ENCODE measurements at places on chromosomes 6 and 20.
A peak's percentile ranks its signal among the peaks of the same experiment; 100 is the strongest.

GRCh38 chr20:56360133-56360907 lies 1.5 kb downstream of the FAM210B start:
- DNase-seq, result no peak

- no peak for DNase-seq
Observed at GRCh38 chr6:68506911-68507310, 128.2 kb upstream of the ADGRB3 start.

- no peak for DNase-seq
Observed at GRCh38 chr6:11538052-11538818, 686 bp downstream of the TMEM170B start.

DNA sequence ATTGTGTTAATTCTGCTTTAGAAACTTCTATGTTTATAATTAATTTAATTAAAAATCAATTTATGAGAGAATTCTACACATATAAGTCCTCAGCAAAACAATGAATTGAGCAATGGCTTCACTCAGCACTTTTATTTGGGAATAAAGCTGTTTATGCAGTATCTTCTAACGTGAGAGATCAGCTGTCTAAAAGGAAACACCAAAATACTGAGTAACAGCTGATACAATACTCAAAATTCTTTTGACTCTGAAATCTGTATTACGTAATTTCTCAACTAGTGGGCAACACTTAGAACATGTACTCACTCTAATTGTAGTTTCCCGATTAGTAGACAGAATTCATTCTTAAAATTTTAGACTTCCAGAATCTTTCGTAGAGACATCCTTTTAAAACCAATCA lies 49.8 kb downstream of the MAP3K7 start:
- DNase-seq, result no peak

- no peak for DNase-seq
Observed at GRCh38 chr20:52915564-52915963, 56.6 kb upstream of the TSHZ2 start.

- no peak for DNase-seq
Observed at GRCh38 chr20:5397393-5397792, 80.6 kb upstream of the PROKR2 start.

DNA sequence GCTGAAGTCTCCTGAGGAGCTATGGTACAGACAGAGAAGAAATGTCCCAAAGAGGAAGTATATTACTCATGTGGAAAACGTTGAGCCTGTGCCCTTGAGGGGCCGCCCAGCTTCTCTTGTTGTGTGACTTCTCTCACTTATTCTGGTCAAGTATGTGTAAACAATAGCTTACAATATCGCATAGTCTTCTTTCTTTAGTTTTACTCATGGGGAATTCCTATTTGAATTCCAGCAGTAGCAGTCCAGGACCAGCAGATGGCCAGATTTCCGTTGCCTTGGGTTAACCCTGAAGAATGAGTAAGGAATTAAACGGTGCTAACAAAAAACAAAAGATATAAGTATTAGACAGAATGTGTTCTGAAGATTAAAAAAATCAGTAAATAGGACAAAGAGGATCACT lies 522.0 kb upstream of the GJE1 start:
- DNase-seq, result no peak

- no peak for DNase-seq
Observed at GRCh38 chr20:64042054-64042781, 6.2 kb downstream of the C20orf204 start.

DNA sequence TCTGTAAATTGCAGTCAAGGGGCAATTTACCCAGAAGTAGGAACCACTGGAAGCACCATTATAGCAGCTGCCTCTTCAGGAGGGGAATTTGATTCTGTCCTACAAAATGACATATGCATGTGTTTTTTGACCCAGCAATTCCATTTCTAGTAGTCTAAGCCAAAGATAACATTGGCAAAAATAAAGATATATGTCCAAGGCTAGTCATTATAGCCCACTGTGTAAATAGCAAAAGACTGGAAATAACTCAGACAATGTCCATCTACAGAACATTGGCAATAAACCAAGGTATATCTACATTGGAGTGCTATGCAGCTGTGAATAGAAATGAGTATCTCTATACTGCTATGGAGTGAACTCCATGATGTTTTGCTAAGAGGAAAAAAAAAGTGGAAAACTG lies 12.5 kb upstream of the PANK2 start:
- DNase-seq, result no peak

GRCh38 chr6:149109397-149110070 lies 208.0 kb upstream of the TAB2 start:
- DNase-seq, result no peak

DNA sequence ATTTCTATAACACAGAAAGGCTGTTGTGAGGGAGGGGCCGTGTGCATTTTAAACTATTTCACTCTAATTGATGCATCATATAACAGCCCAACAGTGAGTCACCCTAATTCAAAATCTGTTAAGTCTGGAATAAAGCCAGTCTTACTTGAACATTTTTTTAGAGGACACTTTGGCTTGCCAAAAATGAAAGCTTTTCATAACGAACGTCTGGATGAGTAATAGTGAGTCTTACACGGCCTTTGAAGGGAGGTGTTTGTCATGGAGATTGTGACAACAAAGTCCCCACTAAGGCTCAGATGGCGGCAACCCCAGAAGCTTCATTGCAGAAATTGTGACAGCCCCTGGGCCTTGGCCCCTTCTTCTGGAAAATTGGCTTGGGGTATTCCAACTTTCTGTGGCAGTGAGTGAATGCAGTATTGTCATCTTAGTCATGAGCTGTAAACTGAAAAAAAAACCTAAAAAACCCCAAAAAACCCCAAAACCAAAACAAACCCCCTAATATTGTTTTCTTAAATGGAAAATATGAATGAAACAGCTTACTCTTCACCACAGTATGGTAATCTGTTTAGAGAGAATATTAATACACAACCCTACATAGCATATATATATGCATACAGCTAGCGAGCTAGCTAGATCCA lies 92.6 kb upstream of the CLDN20 start:
- peak; percentile 61 for DNase-seq

- DNase-seq, result no peak
Observed at GRCh38 chr6:5357486-5357885, 96.2 kb downstream of the FARS2 start.

DNA sequence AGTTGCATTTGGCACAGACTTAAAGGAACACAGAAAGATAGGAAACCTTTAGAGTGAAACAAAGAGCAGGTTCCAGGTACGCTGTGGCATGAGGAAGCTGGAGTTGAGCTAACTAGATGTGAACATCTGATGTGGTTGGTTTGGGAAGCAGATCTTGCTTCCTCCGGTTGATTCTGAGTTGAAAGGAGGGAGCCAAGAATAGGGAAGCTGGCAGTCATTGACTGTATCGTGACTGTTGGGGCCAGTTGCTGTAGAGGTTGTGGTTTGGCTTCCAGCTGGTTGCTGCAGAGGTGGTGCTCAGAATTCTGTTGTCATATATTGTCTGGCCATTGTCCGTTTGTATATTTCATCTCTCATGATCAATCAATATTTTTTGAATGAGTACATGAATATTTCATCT lies 325.9 kb downstream of the PLCB1 start:
- DNase-seq, result no peak

DNA sequence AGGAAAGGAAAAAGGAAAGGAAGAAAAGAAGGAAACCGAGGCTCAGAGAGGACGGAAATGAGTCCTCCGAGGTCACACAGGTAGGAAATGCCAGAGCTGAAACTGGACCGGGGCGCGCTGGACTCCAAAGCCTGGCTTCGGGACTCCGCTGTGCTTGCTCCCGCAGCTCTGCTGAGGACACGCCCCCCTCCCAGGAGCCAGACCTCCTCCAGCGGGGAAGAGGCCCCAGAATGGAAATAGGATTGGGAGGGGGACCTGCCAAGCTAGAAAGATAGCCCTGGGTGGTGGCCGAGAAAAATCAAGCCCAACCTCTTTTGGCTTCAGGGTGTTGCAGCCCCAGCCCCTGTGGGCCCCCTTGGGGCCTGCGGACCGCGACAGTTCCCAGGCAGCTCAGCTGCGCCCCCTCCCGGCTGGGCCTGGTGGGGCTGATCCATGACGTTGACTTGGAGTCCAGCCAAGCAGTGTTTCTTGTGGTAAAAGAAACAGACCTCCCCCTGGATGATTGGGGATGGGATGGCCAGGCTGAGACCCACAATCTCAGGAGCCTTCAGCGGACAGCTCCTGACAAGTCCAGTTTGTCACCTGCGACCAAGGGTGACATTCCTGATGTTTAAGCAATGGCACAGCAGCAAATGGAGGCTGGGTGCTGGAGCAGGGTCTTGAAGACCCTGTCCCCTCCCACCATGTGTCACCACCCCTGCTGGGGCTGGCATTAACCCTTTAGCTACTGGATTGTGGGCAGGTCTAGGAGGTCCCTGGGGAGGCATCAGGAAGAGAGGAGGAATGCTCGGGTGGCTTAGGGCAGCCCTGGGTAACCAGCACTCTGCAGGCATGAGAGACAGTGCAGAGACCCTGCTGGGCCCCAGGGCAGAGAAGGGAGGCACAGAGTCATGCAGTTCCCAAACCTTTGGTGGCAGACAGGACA lies 55.4 kb downstream of the RIPOR3 start:
- peak; percentile 35 for DNase-seq

DNA sequence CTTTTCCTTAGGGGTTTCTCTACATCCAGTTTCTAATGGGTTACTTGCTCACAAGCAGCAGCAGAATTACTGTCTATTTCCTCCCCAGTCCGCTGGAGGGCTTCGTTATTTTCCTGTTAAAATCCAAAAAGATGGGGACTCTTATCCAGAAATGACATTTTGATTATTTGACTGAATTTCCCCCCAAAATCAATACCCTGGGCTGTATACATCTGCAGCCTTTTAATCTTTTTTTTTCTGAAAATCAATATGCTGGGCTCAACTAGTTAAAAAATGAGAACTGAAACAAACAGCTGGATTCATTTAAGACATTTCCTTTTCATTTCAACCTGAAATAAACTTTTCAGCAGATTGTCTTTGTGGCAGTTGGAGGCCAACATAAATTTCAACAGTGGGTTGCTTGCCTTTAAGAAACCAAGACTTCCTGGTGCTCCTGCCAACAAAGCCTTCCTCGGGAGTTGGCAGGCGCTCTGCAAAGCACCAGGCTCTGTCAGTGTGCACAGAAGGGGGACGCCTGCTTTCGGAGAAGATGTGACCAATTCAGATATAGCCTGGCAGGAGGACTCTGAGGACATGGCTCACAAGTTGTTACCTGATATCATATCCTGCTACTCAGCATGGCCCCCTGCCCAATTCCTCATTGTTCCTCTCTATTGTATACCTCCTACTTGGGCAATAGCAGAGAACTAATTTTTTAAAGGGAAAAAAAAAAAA lies 204.7 kb upstream of the ARG1 start:
- DNase-seq, result no peak
